ENCODE measurements at places on chromosomes 6 and 20. TPM values are rescaled to one million over a fixed set of nuclear protein-coding genes. Genes with fewer than 3 reads are reported as not detected.

- no peaks in the 10 kb centered on the region for H3K36me3 ChIP-seq
- no peaks in the 10 kb centered on the region for H3K4me1 ChIP-seq
- no peak overlapping the region for H3K27ac ChIP-seq
- no peak overlapping the region for H3K4me3 ChIP-seq
Measured at GRCh38 chr6:99254616-99255550, 94.6 kb downstream of the FAXC start.

DNA sequence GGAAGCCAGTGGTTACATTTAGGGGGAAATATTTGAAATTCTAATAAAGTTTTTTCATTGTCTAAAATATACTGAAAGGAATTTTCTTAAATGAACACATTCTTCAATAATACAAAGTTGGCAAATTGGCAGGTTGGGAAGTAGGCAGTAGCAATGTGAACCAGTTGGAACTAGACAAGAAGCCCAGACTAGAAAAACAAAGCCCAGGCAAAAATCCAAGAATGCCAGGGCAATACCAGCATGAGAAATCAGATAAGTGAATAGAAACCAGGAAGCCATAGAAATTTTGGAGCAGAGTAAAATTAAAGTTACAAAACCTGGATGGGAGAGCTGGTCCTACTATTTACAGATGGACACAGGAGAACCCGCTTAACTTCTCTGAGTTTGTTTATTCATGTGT, 52.2 kb downstream of the TPBG start:
- H3K36me3 ChIP-seq = no peaks in the 10 kb centered on the region
- no peak overlapping the region for H3K27ac ChIP-seq
- DNase-seq = no peak
- no peak overlapping the region for H3K4me3 ChIP-seq
- no peaks in the 10 kb centered on the region for H3K4me1 ChIP-seq
- no peaks in the 10 kb centered on the region for H3K27me3 ChIP-seq

DNA sequence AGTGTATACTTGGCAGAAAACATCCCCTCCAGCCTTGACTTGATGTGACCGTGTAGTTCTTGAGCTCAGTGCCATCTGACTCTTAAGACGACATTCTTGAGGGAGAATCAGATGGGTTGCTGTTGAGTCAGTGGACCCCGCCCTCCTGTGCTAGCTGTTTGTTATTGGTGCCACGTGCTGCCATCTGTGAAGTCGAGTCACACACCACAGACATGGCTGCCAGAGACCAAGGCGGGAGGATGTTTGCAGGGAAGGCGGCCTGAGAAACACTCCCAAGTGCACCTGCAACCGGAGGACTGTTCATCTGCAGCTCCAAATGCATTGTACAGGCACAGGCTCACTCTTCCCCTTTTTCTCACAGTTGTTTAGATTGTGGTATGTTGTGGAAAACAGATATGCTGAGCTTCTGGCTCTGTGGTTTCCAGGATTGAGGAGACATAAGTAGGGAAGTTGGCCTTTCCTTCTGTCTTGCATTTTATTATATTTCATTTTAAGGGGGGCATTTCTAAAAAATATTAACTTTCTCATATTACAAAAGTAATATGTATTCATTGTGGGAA, 345.3 kb upstream of the ZFP64 start:
- H3K4me1 ChIP-seq = peaks cover 2% of the 10 kb centered on the region
- H3K36me3 ChIP-seq = no peaks in the 10 kb centered on the region
- no peak for DNase-seq
- H3K27ac ChIP-seq = no peak overlapping the region
- H3K4me3 ChIP-seq = no peak overlapping the region

DNA sequence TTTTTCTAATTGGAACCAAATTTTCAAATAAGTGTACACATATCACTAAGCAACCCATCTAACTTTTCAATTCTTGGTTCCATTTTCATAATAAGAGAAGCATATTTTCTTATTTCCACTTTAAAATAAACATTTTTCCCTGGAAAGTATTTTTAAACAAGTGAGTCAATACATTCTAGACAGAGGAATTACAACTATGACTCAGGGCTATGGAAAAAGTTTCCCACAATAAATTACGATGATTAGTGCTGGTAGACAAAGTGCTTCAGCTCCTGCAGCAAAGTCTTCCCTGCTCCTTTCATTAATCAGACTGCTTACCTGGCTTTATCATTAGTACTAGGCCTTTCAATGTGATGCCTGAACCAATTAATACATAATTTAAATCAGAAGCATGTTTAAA, 322.5 kb downstream of the HACE1 start:
- no peaks in the 10 kb centered on the region for H3K27me3 ChIP-seq
- H3K27ac ChIP-seq = no peak overlapping the region
- H3K4me3 ChIP-seq = no peak overlapping the region
- H3K4me1 ChIP-seq = no peaks in the 10 kb centered on the region

DNA sequence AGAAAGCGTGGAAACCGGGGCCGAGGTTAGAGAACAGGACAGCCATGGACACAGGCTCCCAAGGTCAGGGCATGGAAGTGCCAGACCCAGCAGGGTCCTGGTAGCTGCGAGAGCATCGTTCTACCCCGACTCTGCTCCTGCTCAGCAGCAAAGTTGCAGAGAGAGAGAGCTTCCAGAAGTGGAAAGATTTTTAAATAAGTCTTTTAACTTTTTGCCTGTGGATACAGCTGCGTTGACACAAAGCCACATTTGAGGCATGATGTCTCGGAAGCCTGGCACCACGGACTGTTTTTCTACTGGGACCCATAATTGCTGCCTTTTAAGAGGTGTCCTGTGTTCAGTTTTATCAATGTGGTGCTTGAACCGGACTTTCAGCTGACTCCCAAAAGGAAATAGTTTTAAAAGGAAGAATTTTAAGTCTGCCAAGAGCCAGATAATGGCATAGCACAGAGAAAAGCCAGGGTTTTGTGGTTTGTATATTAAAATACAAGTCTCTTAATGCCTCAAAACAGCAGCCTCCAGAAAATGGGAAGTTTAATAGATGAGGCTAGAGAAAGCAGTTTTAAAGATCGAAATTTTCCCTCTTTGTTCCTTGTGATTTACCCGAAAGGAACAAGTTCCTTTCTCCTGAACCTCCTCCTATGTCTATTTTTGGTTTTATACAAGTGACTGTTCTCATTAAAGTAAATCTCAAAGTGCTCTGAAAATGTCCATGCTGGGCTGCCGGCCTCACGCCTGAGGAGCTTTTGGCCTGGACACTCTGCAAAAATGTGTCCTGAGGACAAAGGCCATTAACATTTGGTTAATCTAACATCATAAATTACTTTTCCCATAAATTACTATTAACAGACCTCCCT, 91.5 kb downstream of the RIN2 start:
- H3K27ac ChIP-seq = no peak overlapping the region
- no peak for DNase-seq

GRCh38 chr20:40009542-40009941, 679.5 kb downstream of the MAFB start:
- H3K27ac ChIP-seq = no peak overlapping the region
- no peak overlapping the region for H3K4me3 ChIP-seq
- H3K4me1 ChIP-seq = no peaks in the 10 kb centered on the region

- peaks cover 2% of the 10 kb centered on the region for H3K4me1 ChIP-seq
- H3K4me3 ChIP-seq = no peak overlapping the region
- DNase-seq = no peak
- peaks cover 2% of the 10 kb centered on the region for H3K27me3 ChIP-seq
- H3K36me3 ChIP-seq = no peaks in the 10 kb centered on the region
Measured at GRCh38 chr20:43787937-43788336, 61.1 kb upstream of the GTSF1L start.

GRCh38 chr6:77986380-77987034, 333.7 kb downstream of the MEI4 start:
- no peaks in the 10 kb centered on the region for H3K36me3 ChIP-seq
- no peak overlapping the region for H3K4me3 ChIP-seq
- H3K27me3 ChIP-seq = no peaks in the 10 kb centered on the region
- DNase-seq = no peak

- peaks cover 16% of the 10 kb centered on the region for H3K27me3 ChIP-seq
- no peak for DNase-seq
- no peaks in the 10 kb centered on the region for H3K4me1 ChIP-seq
- H3K36me3 ChIP-seq = no peaks in the 10 kb centered on the region
- H3K4me3 ChIP-seq = no peak overlapping the region
Measured at GRCh38 chr6:7578931-7579330, 11.1 kb upstream of the SNRNP48 start.

DNA sequence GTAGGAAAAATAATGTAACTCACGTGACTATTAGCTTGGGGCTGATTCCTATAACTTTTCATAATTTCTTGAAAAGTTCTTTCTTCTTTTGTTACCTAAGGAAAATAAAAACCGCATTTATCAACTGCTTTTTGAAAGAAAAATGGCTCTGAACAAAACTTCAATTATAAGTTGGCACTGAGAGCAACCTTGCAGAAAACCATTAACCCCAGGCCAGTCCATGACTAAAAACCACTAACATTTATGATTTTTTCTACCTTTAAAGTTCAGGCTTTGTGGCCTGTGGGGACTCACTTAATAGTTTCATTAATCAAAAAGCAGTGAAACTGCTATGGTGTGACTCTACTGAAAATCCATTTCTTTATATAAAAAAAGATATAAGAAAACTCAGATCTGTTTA, 69.1 kb upstream of the SAMHD1 start:
- H3K27ac ChIP-seq = no peak overlapping the region
- H3K4me1 ChIP-seq = no peaks in the 10 kb centered on the region
- no peaks in the 10 kb centered on the region for H3K27me3 ChIP-seq
- no peak for DNase-seq
- H3K4me3 ChIP-seq = no peak overlapping the region

DNA sequence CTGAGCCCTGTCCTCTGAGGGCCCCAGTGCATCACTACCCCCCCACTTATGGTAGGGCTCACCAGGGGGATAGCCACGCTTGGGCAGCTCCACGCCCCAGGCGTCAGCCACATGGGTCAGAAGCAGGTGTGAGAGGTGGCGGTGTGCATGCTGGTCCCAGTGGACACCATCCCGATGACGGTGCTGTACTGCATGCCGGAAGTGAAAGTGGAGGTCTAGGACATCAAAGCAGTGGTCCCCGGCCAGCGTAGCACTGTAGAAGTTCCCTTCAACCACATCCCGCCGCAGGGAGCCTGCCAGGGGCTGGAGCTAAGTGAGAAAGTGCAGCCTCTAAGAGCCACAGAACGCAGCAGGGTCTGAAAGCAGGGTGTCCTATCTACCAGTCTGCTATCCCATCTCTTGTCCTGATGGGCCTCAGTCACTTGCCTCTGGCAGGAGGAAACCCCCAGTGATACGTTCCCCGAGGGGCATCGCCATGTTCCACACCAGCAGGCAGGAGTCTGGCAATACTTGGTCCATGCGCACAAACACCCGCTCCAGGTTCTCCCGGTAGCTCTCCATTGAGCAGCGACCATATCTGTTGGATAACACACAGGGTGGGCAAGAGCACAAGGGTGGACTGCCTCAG, 2.2 kb downstream of the PCED1A start:
- peak overlapping the region; percentile 35 for H3K27ac ChIP-seq
- DNase-seq = no peak
- no peak overlapping the region for H3K4me3 ChIP-seq
- H3K36me3 ChIP-seq = peaks cover 13% of the 10 kb centered on the region
- no peaks in the 10 kb centered on the region for H3K27me3 ChIP-seq

- peak overlapping the region; percentile 67 for H3K27ac ChIP-seq
- no peaks in the 10 kb centered on the region for H3K27me3 ChIP-seq
- H3K4me1 ChIP-seq = peaks cover 23% of the 10 kb centered on the region
Measured at GRCh38 chr6:45495429-45496084, 117.8 kb upstream of the SUPT3H start.

DNA sequence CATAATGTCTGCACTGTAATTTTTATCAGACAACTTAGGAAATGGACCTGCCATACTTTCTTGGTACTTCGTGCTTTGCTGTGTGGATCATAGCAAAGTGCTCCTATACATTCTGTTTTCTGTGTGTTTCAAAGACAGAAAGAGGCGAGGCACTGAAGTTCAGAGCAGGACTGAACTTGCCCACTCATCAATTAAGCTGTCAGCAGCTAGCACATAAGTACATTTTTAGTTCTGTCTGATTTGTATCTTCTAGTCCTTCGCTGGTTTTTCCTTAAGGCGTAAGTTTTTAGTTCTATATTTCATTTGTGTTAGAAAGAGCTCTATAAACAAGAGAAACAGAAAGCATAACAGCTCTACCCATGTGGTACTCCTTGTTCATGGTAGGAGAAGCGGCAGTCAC, 42.1 kb downstream of the MAP3K4 start:
- no peaks in the 10 kb centered on the region for H3K27me3 ChIP-seq
- DNase-seq = no peak
- H3K36me3 ChIP-seq = peaks cover 35% of the 10 kb centered on the region

DNA sequence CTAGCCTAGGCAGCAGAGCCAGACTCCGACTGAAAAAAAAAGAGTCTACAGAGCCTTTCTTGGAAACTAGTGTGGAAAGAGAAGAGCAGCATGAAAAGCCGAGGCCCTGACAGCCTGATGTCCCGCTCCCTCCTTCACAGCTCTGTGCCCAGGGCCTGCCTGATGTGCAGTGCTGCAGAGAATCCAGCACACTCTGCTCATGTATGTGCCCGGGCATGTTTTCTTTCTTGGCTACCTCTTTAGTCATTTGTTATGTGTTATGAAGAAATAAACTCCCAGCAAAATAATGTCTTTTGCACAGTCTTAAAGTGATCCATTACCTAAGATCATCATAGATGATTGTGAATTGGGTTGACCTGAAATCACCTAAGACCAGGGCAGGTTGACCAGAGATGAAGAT, 78.1 kb upstream of the EZR start:
- no peaks in the 10 kb centered on the region for H3K27me3 ChIP-seq
- no peaks in the 10 kb centered on the region for H3K36me3 ChIP-seq
- DNase-seq = no peak
- no peak overlapping the region for H3K4me3 ChIP-seq

DNA sequence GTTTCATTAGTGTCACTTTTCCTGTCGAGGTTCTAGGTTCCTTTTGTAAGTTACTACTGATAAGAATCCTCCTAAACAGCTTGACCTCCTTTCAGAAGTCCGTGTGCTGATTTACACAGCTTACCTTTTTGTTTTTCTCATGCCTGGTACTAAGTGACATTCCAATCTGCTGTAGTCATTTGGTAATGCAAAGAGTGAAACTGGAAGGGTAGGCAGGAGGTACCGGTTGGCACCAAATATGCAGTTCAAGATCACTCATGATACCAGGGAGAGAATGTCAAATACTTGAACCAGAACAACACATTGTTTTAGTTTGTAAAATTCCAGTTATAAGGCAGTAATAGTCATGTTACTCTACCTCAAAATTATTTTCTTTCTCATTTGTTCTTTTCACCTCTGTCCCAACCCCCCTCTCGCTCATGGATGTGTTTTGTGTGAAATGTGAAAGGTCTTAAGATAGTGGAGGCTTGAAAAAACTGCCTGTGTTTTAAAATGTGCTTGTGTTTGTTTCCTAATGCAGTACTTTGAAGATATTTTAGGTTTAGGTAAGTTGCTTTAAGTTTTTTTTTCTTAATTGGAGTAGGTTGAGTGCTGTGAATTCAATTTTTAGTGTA, 23.2 kb downstream of the AFDN start:
- peaks cover 4% of the 10 kb centered on the region for H3K4me1 ChIP-seq
- peaks cover 10% of the 10 kb centered on the region for H3K27me3 ChIP-seq
- no peak overlapping the region for H3K27ac ChIP-seq
- DNase-seq = no peak

GRCh38 chr20:50286609-50287008, 96.0 kb downstream of the CEBPB start:
- H3K27ac ChIP-seq = no peak overlapping the region
- peaks cover 25% of the 10 kb centered on the region for H3K27me3 ChIP-seq
- no peak for DNase-seq
- peaks cover 28% of the 10 kb centered on the region for H3K4me1 ChIP-seq
- no peaks in the 10 kb centered on the region for H3K36me3 ChIP-seq

The MYBL2 gene
- total RNA-seq = 99.5 TPM

The YWHAB gene
- 234 TPM for total RNA-seq

The NRSN1 gene
- not detected for total RNA-seq

The ULBP1 gene
- total RNA-seq = 1.9 TPM

All from activated B cell treated with CpG ODN at 0.5 μM for 24 hours (primary cell).